Stimulated activated CD8-positive, alpha-beta memory T cell treated with anti-CD3 and anti-CD28 coated beads, Interleukin-7, amount 100 ng/mL, for 1 hour (primary cell): ENCODE measurements at places on chromosomes 11 and 22.

DNA sequence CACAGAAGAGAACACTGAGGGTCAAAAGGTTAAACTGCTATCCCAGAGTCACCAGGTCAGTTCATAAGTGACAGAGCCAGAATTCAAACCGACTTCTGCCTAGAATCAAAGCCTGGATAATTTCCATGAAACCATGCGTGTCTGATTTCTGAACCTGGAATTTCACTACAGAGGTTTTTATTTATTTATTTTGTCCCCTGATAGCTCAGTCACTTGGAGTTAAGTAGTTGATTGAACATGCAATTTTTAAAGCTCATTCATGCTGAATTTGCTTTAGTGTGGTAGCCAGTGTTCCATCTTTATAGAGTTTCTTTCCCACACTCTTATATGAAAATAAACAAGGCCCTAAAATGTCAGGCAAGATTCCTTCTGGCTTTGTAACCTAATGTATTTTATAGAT, 93.2 kb downstream of the NAV2 start:
- no peak for DNase-seq

- no peak for DNase-seq
Observed at GRCh38 chr11:488062-488461, 19.0 kb downstream of the RNH1 start.

DNA sequence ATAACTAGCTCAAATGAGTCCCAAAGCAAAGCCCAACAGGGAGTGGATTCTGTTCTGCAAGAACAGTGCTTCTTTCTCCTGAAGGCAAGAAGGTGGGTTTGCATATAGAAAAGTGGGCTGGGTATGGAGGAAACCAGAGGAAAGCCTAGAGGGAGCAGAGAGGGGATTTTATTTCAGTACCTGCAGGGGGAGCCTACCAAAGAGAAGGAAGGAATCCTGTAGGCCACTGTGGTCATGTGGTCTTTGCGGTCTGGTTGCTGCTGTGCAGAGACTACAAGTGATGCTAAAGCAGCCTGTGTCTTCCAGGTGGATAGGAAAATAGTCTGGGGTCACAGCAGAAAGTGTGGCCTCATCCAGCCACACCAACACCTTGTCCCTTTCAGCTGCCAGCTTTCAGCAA, 33.2 kb upstream of the ZBTB16 start:
- DNase-seq = no peak

- DNase-seq = no peak
Observed at GRCh38 chr22:19873960-19874306, 19.3 kb upstream of the GNB1L start.

GRCh38 chr11:67030976-67031375, 8.0 kb downstream of the SYT12 start:
- no peak for DNase-seq

- no peak for DNase-seq
Observed at GRCh38 chr11:92892802-92893684, 76.4 kb upstream of the MTNR1B start.

DNA sequence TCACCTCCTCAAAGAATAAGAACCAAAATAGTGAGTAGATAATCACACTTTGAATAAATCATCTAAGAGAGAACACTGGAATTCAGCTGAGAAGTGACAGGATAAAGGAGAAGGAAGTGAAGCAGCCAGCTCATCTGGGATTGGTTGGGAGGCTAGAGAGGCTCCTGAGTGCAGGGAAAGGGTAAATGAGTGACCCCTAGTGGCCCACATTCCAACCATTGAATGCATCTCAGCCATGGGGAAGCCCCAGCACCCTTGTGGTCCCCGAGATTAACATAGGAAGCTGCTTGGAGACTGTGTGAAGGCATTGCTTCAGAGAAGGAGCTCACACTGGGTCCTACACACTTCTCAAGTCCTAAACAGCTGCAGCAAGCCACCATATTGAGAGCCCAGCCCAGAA, 82.3 kb downstream of the JRKL start:
- DNase-seq = no peak

DNA sequence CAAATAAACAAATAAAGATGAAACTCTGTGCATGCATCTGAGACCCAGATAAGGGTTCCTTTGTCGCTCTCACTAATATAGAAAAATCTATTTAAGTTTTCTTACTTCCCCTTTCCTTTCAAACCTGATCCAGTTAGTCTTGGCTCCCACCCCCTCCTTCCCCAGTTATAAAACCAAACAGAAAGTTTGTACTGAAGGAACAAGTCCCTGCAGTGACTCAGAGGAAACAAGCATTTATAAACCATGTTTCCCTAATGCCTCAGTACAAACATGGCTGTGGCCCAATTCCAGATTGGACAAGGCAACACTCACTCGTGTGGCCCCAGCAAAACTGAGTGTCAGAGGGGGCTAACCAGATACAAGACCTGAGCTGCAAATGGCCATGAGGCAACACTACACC, 65.5 kb upstream of the ARHGAP20 start:
- no peak for DNase-seq

GRCh38 chr22:28768701-28769393, 3.6 kb upstream of the CCDC117 start:
- DNase-seq = no peak

DNA sequence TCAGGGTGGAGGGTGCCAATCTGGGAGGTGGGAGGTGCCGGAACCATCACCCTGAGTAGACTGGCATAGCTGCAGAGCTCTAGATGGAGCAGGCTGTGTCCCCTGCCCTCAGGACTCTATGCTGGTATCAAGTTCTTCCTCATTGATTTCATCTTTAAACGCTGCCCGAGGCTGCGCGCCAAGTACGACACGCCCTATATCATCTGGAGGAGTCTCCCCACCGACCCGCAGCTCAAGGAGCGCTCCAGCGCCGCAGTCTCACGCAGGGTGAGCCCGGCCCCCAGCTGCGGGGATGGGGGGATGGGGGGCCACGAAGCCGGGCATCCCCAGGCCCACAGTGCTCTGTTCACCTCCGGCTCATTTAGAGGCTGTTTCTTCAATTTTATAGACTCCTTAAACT, 52.5 kb downstream of the GRAMD4 start:
- no peak for DNase-seq
